ENCODE measurements at places on chromosomes 3 and 15.

- DNase-seq, result no peak
These were observed 1546.5 kb downstream of the OTOL1 start for GRCh38 chr3:163043074-163043473.

GRCh38 chr3:24985668-24986067 is 442.4 kb upstream of the RARB start:
- DNase-seq, result no peak

- DNase-seq, result no peak
These were observed 39.8 kb upstream of the ZBTB38 start for GRCh38 chr3:141328286-141329166.

DNA sequence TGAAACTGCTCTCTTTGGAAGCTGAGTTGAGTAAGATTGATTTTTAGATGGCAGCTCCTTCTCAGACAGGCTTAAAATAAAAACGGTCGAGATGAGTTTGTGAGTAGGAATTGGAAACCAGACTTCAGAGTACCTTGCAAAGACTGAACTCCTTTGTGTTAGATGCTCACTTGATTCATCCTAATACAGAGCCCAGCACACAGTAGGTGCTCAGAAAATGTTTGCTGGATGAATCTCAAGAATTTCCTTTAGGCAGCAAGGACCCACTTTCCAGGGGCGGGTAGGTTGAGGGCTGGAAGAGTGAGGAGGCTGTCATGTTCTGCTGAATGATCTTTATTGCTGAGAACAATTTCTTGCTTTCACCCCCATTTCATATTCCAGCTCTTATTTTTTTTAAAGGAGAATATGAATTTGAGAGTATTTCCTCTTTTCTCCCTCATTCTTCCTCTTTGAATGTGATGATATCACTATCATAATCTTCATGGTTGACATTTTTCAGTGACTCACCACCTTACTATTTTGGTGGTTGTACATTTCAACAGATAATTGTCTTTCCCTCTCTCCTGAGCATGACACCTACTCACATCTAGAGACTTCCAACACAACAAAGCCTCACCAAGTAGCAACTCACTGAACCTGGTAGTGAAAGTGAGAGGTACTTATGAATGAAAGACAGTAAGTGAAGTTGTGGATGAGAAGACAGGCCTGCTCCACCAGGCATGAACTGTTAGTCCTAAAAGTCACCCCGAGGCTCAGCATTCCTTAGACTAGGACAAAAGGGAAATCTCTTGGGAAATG is 113.3 kb downstream of the PDCD6IP start:
- DNase-seq, result no peak

DNA sequence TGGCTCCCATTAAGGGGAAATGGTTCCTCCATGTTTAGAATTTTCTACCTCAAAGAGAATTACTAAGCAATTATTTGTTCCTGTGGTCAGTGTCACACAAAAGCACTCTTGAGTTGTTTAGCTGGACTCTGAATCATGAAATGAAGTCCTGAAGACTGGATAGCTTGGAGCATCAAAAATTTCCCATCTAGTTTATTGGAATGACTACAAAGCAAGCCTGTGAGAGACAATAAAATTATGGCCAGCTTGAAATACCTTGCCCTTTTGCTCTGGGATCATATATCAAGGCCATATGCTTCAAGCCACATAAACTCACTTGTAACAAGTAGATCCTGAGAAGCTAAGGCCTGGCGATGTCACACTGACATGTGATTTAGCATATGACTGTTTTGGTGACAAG is 292.3 kb downstream of the TIGIT start:
- DNase-seq, result no peak
